Ovary (tissue), 10 donors: ENCODE measurements at places on chromosomes 1 and 21.
A peak's percentile ranks its signal among the peaks of the same experiment; 100 is the strongest.

DNA sequence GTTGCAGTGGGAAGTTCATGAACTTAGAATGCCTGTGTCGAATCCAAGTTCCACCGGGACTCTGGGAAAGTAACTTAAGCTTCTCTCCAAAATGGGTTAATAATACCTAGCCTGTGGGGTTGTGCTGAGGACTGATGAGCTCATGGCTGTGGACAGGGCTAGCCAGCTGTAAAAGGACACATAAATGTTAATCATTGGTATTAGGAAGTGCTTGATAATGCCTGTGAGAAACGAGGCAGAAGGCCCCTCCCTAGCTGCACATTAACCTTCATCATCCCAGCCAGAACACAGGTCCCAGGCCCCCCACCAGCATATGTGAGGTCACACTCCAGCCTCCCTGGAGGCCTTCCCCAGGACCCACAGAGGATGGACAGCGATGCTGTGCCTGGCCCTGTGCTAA is 789 bp upstream of the GJB4 start:
- DNase-seq: no peak

DNA sequence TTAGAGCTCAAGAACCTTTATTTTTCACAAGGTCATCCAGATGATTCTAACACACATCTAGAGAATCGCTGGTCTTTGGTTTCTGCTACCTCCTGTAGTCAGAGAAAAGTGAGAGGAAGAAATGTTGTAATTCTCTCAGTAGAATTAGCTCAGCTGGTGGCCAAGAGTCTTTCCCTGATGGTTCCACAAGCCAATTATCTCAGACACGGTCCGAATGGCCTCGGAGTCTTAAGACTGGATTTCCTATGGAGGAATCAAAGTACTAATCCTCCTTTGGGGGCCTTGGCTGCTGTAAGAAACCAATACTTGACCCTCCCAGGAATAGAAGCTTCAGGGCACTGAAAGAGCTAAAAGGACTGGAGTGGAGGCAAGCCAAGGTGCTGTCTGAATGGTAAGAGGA is 1.8 kb downstream of the TMEM81 start:
- no peak for DNase-seq

DNA sequence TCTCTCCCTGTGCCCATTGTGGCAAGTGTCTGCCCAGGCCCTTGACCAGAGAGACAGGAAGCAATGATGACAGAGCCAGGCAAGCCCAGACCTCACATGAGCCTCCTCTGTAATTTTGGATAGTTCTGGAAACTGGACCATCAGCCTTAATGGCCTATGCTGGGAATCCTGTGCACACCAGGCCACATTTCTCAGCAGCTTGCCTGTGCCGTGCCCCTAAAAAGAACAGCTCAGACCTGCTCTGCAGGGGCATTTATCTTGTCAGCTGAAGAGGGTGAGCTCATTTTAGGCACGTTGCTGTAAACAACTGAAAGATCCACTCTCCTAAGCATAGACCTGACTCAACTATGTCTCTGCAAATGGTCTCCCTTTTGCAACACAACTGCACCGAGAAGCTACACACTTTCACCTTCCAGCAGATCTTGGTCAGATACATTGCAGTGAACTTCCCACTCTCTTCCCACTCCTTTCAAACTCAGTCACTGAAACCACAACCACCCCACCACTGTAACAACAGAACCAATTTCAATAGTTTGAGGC is 53.5 kb upstream of the BACH1 start:
- no peak for DNase-seq

DNA sequence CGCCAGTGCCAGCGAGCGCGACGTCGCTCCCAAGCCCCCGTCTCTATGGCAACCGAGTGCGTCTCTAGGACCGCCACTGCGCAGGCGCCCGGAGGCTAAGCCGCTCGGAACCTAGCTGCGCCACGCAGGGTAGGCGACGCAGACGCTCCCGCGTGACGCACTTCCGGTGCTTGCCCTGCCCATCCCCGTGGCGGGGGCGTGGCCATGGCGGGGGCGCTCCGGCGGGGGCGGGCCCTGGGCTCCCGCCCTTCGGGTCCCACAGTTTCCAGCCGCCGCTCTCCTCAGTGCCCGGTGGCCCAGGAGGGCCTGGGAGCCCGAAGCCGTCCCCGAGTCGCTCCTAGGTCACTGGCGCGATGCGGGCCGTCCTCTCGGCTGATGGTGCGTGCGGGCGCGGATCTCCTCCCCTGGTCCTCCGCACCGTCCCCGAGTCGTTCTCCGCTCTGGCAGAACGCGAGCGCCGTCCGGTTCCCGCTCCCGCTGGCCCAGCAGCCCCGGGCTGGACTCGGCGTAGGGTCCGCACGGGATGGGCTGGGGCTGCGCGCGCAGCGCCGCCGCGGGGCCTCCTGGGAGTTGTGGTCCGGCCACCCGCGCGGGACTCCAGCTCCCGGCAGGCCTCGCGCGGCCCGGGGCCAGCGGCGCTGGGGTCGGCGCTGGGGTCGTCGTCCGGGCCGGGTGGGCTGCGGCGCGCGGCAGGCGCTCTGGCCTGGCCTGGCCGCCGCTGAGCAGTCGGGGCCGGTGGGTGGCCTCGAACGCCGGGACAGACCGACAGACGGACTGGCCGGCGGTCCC is at the start of gene MIB2:
MIB2 (plus strand) TSS at position 245 of the 789 bp plus-strand sequence. CDS start 7,953 bp downstream, outside the sequence.
- DNase-seq: peak; percentile 98

GRCh38 chr1:58855274-58856165 is 71.7 kb upstream of the JUN start:
- DNase-seq: no peak

DNA sequence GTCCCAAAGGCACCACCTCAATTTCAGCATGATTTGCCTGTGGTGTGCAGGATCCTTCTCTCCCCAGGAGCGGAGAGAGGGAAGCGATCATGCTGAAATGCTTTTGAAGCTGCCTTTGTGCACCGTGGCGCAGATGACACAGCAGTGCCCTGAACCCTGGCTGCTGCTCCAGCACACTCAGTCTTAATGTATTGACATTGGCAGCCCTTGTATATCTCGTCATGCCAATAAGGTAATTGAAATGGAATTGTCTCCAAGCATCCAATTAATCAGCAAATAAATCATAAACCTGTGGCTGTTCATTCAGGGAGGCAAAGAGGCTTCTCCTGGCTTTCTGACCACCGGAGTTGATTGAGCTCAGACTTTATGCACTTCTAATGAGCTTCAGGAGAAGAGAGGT is 139.8 kb downstream of the KAZN start:
- DNase-seq: no peak

DNA sequence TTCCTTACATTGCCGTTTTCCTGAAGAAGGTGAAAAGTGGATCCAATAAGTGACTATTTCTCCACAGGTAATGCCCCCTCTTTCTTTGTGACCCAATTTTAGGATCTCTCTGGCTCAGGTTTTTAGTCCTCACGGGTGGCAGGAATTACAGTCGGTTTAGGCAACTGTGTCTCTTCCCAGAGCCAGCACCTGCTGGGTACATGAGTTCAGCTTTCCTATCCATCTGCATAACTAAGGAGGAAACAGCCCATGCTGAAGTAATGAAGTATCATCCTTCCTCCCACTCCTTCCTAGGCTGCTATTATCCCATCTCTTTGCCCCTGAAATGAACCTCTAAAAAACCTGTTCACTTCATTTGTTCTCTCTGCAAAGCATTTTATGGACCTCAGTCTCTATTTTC is 544.6 kb downstream of the NEGR1 start:
- DNase-seq: no peak

DNA sequence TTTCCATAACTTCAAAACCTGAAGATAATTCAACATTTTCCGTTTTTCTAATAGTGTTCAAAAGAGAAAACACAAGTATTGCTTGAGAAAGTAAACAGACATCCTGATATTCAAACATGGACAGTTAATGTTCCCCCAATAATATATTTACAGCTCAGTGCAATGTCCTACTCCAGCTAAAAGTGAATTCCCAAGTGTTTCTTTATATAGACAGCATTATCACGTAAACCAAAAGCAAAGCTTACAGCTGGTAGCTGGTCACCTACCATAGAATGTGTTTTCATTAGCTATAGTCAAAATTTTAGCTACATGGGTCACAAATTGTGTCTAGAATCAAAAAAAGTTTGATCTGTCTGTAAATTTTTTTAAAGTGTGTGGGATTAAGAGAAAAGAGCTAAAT is 34.9 kb downstream of the WLS start:
- no peak for DNase-seq
